GM20000 (cell line): ENCODE measurements at places on chromosomes 2 and 18.

- peak; percentile 68 for DNase-seq
Measured at GRCh38 chr2:73823916-73824523, 4.7 kb upstream of the STAMBP start.

DNA sequence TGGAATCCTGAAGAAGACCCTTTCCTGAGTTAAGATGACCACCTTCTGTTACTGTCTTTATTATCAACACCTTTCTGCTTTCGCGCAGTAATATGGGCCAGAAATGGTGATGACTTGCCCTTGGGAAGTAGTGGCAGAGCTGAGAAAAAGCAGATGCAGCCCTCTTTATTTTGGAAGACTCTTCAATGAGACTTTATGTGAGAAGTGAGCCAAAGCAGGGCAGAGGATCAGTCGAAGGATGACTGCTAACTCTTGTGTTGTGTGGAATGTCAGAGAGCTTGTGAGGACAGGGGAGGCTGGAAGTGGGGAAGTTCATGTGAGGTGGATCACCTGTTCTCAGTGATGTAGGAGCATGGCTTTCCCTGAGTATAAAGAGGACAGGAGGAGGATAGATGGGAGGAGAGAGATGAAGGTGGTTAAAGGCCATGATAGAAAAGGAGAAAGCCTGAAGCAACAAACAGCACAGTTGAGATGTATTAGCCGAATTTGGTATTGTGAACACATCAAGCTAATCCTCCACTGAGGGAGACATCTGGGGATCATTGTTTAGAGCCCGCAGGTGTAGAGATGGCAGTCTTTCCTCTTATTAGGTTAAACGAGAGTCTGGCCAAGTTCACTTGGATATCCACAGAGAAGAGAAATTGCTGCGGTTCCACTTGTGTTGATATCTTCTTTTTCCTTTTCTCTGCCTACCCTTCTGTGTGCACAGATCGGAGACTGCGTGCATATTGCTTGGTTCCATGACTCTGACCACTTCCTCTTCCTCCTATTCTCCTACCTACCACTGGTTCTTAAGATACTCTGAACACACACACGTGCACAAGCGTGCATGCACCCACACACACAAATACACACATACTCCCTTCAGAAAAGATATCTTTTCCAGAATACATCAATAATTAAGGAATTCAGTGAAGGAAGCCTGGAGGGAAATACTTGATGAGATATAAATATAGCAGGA, 67.4 kb downstream of the SLC9A2 start:
- DNase-seq: no peak

DNA sequence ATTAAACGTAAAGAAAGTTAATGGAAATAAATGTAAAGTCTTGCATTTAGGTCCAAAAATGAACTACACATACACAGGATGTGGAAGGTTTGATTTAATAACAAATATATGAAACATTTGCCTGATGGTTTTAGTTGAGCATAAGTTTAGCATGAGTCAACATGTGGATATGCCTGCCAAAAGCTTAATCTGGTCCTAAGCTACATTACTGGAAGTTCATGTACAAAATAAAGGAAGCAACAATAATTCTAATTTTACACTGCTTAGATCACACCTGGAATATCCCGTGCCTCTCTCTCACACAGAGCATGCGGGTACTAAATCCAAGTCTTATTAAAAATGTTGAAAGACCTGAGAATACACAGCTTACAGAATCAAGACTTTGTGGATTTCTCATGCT, 276.5 kb upstream of the NRP2 start:
- DNase-seq: no peak

DNA sequence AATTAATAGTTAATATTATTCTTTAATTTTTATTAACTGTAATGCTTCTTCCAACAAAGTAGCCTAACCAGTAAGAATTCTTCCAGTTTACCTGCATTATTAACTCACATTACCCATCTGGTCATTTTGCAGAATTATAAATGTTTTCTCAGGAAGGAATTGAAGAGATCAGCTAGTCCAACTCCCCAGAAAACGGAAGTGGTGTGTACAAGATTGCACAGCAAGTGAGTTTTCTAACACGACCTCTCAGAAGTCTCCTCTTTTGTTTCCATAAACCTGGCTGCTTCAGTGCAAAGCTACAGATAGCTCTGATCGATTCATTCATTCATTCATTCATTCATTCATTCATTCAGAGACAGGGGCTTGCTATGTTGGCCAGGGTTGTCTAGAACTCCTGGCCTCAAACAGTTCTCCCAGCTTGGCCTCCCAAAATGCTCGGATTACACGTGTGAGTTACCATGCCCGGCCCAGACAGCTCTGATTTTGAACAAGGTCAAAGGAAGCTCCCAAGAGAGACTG, 128.8 kb upstream of the REV1 start:
- DNase-seq: no peak

GRCh38 chr2:61011678-61012077, 5.8 kb upstream of the PEX13 start:
- DNase-seq: no peak
